Fibroblast of mammary gland (primary cell): ENCODE measurements at places on chromosomes 6 and 20.

GRCh38 chr6:133705066-133705465 is 183.8 kb upstream of the TCF21 start:
- DNase-seq, result peak; percentile 95

DNA sequence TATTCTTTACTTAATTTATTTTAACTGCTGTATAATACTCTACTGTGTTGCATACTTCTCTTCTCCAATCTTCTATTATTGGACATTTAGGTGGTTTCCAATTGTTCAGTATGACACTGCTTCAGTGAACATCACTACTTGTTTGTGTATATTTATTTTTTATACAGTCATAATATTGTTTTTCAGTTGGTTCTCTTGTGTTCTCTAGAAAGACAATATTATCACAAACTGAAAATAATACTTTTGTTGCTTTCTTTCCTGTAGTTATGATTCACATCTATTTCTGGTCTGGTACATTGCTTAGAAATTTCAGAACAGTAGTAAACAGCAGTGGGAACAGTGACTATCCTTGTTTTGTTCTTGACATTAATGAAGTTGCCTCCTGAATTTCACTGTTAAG is 62.8 kb upstream of the GTSF1L start:
- DNase-seq, result no peak

GRCh38 chr6:85126485-85127167 is 323.3 kb upstream of the NT5E start:
- peak; percentile 57 for DNase-seq

DNA sequence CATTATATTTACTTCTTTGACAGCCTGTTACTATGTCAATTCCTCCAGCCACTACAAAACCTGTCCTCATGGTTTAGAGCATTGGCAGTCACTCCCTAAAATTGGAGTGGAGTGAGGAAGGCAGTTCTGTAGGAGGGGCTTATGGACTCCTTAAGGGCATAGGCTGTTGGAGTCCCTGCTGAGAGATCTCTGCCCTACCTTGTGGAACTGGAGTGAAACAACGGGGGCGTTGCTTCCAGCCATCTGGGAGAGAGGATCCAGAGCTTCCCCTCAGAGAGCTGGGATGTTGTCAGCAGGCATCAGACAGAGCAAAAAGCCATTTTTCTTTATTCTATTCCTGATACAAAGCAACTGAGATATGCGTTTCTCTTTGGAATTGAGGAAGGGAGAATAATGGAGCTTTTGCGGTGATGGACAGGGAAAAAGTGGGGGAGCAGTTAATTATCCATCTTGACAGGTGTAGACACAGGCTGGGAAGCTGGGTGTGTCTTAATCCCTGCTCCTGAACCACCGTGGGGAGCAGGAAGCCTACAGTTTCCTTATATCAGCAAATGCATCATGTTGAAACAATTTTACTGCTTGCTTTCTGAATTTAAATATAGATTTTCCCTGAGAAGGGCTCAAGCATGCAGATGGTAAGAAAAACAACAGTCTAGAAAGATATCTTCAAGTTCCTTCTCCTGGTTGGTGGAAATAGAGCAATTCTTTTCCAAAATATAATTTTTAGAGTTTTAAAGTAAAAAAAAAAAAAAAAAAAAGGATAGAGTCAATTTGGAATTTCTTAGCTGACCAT is 402.5 kb downstream of the PLCB1 start:
- no peak for DNase-seq

GRCh38 chr20:38945012-38945411 is 17.1 kb upstream of the DHX35 start:
- DNase-seq, result no peak

DNA sequence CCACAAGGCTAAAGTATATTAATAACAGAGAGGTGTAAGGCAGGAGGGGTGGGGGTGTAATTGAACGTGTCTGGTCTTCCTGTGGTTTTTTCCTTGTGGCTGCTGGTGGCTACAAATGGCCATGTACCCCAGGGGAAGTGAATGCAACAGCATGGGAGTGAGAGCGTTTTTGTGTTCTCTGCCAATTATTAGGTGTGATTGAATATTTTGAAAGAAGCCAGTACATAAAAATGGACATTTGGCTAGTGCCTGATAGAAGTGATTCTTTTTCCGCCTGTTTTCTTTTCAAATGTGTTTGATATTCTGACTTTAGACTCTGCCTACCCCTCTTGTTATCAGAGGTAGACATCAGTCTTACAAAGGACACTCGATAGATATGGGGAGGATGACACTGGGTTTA is 141.3 kb downstream of the PRL start:
- DNase-seq, result no peak
